Ovary (tissue), 10 donors: ENCODE measurements at places on chromosomes 7 and 10. TPM values are rescaled to one million over a fixed set of nuclear protein-coding genes. Genes with fewer than 3 reads are reported as not detected.

- no peak for DNase-seq
- no peak overlapping the region for H3K27ac ChIP-seq
- H3K4me3 ChIP-seq = no peak overlapping the region
- no peaks in the 10 kb centered on the region for H3K36me3 ChIP-seq
These were observed 88.6 kb downstream of the USP6NL start for GRCh38 chr10:11522821-11523245.

The TFR2 gene
- total RNA-seq = 0.30 TPM

The SPDYE9 gene
- total RNA-seq = not detected

The VGF gene
- total RNA-seq = not detected

DNA sequence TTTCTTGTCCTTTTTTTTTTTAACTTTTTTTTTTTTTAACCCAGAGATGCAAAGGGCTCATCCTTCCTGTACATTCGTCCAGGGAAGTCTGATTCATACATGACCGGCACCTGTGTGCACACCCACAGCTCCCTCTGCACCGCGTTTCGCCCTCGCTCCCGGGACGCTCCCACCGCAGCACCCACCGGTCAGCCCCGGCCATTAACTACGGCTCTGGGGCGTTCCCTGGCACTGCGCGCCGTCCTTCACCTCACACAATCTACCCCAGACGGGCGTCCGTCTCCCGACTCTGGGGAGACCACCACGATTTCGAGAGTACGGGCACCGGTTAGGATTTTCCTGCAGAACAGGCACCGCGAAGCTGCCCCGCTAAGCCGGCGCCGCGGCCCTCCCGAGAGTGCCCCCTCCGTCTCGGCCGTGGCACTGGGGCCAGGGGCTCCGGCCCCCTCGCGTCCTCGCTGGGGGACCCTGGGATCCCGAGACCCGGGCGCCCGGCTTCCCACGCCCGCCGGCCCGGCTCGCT is 452 bp downstream of the ATE1 start:
- H3K4me1 ChIP-seq = peaks cover 2% of the 10 kb centered on the region
- H3K36me3 ChIP-seq = no peaks in the 10 kb centered on the region
- peak overlapping the region; percentile 97 for H3K27ac ChIP-seq
- peak overlapping the region; percentile 90 for H3K4me3 ChIP-seq
- no peaks in the 10 kb centered on the region for H3K27me3 ChIP-seq

- no peaks in the 10 kb centered on the region for H3K4me1 ChIP-seq
- H3K4me3 ChIP-seq = no peak overlapping the region
- H3K27ac ChIP-seq = no peak overlapping the region
- no peak for DNase-seq
- H3K27me3 ChIP-seq = no peaks in the 10 kb centered on the region
These were observed 39.6 kb upstream of the DNAJB6 start for GRCh38 chr7:157297185-157297584.

DNA sequence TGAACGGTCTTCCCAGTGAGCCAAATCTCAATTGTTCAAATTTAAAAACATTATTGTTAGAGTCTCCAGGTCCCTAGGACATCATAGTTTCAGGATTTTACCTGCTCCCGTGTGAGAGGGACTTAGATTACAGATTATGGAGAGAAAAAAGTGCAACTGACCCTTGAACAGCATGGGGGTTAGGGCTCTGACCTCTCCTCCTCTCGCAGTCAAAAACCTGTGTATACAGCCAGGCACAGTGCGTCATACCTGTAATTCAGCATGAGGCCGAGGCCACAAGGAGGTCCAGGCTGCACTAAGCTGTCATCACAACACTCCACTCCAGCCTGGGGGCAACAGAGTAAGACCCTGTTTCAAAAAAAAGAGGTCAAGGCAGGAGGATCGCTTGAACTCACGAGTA is 25.5 kb downstream of the BAZ1B start:
- no peak overlapping the region for H3K4me3 ChIP-seq
- H3K27me3 ChIP-seq = no peaks in the 10 kb centered on the region
- H3K4me1 ChIP-seq = no peaks in the 10 kb centered on the region
- no peak overlapping the region for H3K27ac ChIP-seq

DNA sequence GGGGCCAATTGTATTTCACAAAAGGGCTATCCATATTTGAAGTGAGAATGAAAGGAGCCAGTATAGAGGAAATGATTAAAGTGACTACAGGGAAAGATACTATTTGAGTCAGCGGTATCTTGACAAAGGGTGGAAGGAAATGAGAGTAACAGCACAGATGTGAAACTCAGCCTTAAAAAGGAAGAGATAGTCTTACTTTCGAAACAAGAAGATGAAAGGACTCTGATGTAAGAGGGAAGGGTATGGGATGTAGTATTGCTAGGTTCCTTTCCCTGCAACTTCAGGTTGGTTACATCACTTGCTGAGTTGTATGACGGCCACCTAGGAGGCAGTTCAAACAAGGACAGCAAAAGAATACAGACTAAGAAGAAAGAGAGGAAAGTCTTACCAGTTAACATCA is 13.7 kb downstream of the CISD1 start:
- H3K36me3 ChIP-seq = no peaks in the 10 kb centered on the region
- DNase-seq = no peak
- no peak overlapping the region for H3K27ac ChIP-seq
- H3K27me3 ChIP-seq = no peaks in the 10 kb centered on the region
- no peak overlapping the region for H3K4me3 ChIP-seq

The NAT16 gene
- not detected for total RNA-seq

The CYP3A4 gene
- 0.15 TPM for total RNA-seq

DNA sequence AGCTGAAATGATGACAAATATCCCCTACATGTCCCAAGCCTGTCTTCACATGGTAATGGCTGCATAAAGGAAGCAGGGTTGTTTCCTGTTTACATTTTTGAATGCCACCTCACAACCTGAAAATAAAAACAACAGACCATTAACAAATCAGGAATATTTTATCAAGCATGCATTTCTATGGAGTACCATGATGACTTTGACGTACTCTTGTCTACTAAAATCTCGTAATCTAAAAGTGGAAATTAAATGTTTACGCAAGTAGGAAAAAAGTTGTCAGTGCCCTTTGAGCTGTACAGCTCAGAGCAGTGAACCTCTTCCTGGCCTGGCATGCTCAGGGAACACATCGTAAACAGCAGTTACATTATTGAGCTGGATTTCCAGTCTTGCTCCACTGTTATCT is 194.1 kb downstream of the INHBA start:
- H3K4me3 ChIP-seq = no peak overlapping the region
- H3K27ac ChIP-seq = no peak overlapping the region
- no peaks in the 10 kb centered on the region for H3K36me3 ChIP-seq
- H3K4me1 ChIP-seq = peaks cover 3% of the 10 kb centered on the region

- no peak for DNase-seq
- no peak overlapping the region for H3K27ac ChIP-seq
- H3K4me3 ChIP-seq = no peak overlapping the region
These were observed 64.0 kb upstream of the DUSP5 start for GRCh38 chr10:110433740-110434139.

DNA sequence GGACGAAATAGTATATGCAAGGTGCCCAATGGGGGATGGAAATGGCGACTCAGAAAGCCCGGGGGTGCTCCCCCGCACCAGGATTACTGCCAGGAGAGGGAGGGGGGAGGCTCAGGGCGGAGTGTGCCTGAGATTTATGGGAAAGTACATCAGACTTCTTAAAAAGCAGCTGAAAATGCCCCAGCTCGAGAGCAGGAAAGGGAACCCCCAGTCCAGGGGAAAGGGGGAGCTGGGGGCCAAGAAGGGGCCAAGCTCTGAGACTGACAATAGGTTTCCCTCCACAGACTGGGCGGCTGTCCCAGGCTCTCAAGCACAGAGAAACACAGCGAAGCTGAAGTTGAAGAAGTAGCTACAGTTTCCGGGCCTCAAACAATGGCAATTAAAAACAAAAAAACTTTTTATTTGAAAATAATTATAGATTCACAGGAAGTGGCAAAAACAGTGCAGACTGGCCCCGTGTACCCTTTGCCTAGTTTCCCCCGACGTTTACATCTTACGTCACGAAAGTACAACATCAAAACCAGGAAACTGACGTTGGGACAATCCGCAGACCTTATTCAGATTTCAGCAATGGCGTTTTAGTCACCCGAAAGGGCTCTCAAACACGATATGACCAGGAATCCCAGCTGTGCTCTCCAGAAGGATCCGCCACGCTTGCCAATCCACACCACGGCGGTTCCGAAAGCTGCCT is 83.9 kb upstream of the FGFR2 start:
- no peak for DNase-seq
- H3K4me1 ChIP-seq = no peaks in the 10 kb centered on the region
- no peak overlapping the region for H3K4me3 ChIP-seq

The TYSND1 gene
- total RNA-seq = 12.4 TPM

The UCMA gene
- not detected for total RNA-seq

DNA sequence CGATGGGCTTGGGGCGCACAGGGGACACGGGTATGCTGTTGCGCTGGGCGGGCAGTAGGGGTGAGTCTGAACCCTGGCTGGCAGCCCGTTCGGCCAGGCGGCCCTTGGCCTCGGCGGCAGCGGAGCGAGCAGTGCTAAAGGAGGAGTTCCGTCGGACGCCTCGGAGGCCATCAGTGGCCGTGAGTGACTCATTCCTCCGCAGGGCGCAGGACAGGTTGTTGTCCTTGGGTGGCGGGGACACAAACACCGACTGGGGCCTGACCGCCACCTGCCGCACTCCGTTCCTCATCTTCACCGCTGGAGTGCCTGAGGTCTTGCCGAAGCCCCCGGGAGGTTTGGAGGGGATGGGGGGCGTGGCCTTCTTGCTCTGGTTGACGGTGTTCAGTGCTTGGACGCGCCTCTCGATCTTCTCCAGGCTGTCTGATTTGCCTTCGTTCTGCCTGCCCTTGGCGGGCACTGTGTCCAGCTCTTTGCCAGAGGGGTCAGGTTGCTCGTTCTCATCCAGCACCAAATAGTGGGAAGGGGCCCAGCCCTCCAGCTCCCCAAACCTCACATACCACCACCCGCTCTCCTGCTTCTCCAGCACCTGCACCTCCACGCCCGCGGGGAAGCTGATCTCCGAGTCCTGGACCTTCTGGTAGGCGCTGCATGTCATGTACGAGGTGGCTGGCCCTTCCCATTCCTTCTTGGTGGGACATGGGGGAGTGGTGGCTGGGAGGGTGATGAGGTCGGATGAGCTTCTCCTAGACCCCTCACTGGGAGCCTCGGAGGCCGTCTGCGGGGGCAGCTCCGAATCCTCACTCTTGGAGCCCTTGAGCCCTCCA is 108.7 kb downstream of the NEURL1 start:
- DNase-seq = no peak
- no peaks in the 10 kb centered on the region for H3K36me3 ChIP-seq
- no peak overlapping the region for H3K4me3 ChIP-seq
- H3K27me3 ChIP-seq = no peaks in the 10 kb centered on the region
- H3K4me1 ChIP-seq = peaks cover 8% of the 10 kb centered on the region

GRCh38 chr10:72097448-72098300 is 9.3 kb upstream of the SPOCK2 start:
- H3K27ac ChIP-seq = no peak overlapping the region
- no peak overlapping the region for H3K4me3 ChIP-seq
- no peak for DNase-seq
- H3K4me1 ChIP-seq = peaks cover 6% of the 10 kb centered on the region

DNA sequence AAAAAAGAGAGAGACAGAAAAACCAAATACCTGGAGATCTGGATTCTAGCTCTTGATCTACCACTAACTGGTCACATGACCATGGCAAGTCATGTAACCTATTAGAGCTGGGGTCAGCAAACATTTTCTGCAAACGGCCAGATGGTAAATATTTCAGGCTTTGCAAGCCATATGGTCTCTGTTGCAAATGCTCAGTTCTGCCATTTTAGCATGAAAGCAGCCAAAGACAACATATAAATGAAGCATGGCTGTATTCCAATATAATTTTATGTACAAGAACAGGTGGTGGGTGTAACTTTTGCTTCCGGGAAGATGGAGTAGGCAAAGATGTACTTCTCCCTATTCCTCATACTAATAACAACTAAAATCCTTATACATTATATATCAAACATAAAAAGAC is 6.7 kb downstream of the FRA10AC1 start:
- H3K4me1 ChIP-seq = peaks cover 1% of the 10 kb centered on the region
- no peaks in the 10 kb centered on the region for H3K27me3 ChIP-seq
- H3K36me3 ChIP-seq = no peaks in the 10 kb centered on the region
- no peak for DNase-seq

DNA sequence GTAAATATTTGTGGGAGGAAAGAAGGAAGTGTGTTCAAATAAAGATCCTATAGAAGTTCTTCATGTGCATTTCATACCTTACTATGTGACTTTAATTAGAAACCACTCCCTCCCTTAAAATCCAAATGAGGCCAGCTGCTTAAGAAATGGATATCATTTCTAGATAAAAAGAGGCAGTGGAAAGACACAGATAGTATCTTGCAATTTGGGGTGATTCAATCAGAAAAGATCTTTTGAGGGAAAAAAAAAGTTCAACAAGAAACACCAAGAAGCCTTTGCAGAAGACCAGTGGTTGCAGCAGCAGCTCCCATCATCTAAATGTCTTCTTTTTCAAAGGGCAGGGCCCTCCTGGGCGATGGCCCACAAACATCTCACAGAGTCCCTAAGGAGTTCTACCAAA is 200.1 kb downstream of the LRRN3 start:
- no peak overlapping the region for H3K27ac ChIP-seq
- no peaks in the 10 kb centered on the region for H3K27me3 ChIP-seq
- peaks cover 3% of the 10 kb centered on the region for H3K4me1 ChIP-seq
- H3K4me3 ChIP-seq = no peak overlapping the region
- DNase-seq = no peak
- no peaks in the 10 kb centered on the region for H3K36me3 ChIP-seq

- DNase-seq = peak; percentile 76
- H3K27me3 ChIP-seq = no peaks in the 10 kb centered on the region
- H3K4me1 ChIP-seq = peaks cover 49% of the 10 kb centered on the region
- no peaks in the 10 kb centered on the region for H3K36me3 ChIP-seq
These were observed 69.1 kb downstream of the ZMIZ1 start for GRCh38 chr10:79137826-79138225.

- no peak for DNase-seq
- H3K27me3 ChIP-seq = no peaks in the 10 kb centered on the region
- peak overlapping the region; percentile 76 for H3K27ac ChIP-seq
- peaks cover 3% of the 10 kb centered on the region for H3K4me1 ChIP-seq
- H3K36me3 ChIP-seq = no peaks in the 10 kb centered on the region
These were observed 47.1 kb upstream of the TMEM72 start for GRCh38 chr10:44864051-44864450.

GRCh38 chr10:51144161-51144781 is 70.0 kb downstream of the PRKG1 start:
- H3K27ac ChIP-seq = no peak overlapping the region
- H3K4me3 ChIP-seq = no peak overlapping the region
- H3K4me1 ChIP-seq = no peaks in the 10 kb centered on the region
- no peaks in the 10 kb centered on the region for H3K36me3 ChIP-seq
- H3K27me3 ChIP-seq = no peaks in the 10 kb centered on the region

The C10orf67 gene
- total RNA-seq = 0.27 TPM

The OR6B1 gene
- not detected for total RNA-seq

DNA sequence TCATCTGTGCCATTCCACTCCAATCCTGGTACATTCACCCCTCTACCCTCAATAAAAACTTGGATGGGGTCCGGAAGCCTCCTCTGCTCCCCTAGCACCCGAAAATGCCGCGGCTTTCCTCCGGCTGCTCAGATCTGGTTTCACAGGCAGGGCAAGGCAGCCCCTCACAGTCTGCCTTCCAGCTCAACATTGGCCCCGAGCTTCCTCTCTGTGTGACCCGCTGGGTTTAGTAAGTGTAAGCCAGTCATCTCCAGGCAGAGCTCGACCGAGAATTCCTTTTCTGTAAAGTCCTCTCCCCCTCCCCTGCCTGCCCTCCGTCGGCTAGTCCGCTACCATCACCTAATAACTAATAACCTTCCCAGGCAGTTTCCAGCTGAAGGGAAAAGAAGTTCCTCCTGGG is 3.4 kb downstream of the INHBA start:
- peak overlapping the region; percentile 81 for H3K27ac ChIP-seq
- DNase-seq = peak; percentile 48
- peak overlapping the region; percentile 39 for H3K4me3 ChIP-seq
- no peaks in the 10 kb centered on the region for H3K27me3 ChIP-seq

The CPA2 gene
- total RNA-seq = not detected

The FLNC gene
- 16.4 TPM for total RNA-seq
